NCI-H1105 (cell line): ENCODE measurements at places on chromosomes 11 and 22.

DNA sequence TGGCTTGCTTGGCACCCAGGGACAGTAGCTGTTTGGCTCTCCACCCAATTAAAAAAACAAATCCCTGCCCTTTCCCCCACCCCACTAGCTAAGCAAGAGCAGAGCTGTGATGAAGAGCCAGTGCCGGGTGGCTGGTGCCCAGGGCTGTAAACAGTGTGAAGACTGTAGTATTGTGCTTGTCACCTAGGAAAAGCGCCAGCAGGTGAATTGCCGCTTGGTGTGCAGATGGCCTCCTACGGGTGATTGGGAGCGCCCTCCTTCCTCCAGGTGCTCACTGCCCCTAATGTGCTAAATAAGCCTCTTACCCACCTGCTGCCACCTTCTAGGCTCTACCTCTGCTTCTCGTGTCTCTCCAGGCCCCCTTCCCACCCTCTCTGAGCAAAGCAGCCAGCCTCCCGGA, 18.4 kb upstream of the RAPSN start:
- DNase-seq = peak; percentile 93

- DNase-seq = no peak
Observed at GRCh38 chr11:93775289-93775688, 8.8 kb upstream of the MED17 start.

- no peak for DNase-seq
Observed at GRCh38 chr11:65560555-65561418, 2.6 kb upstream of the LTBP3 start.

DNA sequence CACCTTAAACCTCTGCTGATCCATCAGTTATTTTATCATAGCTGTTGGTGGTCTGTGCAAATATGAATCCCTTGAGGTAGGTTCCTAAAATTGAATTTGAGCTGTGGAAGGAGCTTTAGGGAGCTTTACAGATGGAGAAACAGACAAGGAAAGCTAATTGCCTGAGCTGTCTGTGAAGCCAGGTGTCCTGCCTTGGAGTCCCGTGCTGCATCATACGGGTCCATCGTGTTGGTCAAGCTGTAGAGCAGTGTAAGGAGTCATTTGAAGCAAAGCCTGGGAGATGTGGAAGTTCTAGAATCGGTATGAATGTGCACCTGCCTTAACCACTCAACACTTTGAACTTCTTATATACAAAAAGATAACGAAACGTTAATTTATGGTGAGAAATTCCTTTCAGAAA, 1.0 kb downstream of the POLA2 start:
- no peak for DNase-seq

DNA sequence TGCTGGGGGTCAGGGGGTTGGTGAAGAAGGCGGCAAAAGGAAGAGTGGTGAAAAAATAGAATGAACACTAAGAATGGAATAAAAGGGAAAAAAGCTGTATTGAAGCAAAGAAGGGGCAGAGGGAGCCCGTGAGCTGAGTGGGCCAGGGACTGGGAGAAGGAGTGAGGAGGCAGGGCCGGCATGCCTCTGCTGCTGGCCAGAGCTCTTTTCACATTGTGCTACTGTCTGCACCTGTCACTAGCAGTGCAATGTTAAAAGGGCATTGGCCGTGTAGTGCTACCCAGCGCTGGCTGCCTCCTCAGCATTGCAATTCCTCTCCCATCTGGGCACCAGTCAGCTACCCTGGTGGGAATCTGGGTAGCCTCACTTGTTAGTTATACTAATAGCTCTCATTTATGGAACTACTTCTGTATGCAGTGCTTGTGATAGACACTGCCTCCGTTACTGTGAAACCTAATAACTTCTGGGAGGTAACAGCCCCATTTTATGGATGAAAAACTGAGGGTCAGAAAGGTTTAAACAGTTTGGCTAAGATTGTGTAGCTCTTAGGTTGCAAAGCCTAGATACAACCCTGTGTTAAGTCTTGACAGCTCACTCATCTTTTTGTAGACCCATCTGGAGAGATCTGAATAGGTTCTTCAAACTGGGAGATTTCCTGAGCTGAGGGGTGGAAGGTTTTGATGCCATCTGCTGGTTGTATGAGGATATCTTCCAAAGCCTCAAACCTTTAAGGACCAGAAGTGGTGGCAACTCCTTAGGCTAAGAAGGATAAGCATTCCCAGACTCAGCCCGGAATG, 8.5 kb downstream of the YPEL4 start:
- peak; percentile 24 for DNase-seq

- DNase-seq = no peak
Observed at GRCh38 chr11:8927233-8927632, 5.5 kb downstream of the C11orf16 start.

DNA sequence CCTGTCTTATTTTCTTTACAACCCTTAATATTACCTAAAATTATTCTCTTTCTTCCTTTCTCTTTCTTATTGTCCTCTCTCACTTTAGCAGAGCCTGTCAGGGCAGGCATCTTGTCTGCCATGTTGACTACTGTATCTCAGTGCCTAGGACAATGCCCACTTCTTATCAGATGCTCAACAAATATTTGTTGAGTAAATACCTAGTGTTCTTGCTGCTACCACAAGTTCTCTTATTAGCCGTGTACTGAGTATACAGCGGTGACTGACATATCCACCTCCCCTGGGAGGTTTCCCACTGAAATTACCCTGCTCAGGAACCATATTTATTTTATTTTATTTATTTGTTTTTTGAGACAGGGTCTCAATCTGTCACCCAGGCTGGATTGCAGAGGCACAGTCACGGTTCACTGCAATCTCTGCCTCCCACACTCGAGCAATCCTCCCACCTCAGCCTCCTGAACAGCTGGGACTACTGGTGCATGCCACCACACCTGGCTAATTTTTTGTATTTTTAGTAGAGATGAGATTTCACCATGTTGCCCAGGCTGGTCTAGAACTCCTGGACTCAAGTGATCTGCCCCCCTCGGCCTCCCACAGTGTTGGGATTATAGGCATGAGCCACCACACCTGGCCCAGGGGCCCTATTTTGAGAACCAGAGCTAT, 6.7 kb downstream of the HPX start:
- no peak for DNase-seq

- no peak for DNase-seq
Observed at GRCh38 chr22:22178355-22178965, 66.1 kb upstream of the VPREB1 start.

GRCh38 chr11:6568191-6568918, 35.1 kb downstream of the RRP8 start:
- peak; percentile 88 for DNase-seq

- no peak for DNase-seq
Observed at GRCh38 chr11:79683930-79684329, 243.1 kb upstream of the TENM4 start.

DNA sequence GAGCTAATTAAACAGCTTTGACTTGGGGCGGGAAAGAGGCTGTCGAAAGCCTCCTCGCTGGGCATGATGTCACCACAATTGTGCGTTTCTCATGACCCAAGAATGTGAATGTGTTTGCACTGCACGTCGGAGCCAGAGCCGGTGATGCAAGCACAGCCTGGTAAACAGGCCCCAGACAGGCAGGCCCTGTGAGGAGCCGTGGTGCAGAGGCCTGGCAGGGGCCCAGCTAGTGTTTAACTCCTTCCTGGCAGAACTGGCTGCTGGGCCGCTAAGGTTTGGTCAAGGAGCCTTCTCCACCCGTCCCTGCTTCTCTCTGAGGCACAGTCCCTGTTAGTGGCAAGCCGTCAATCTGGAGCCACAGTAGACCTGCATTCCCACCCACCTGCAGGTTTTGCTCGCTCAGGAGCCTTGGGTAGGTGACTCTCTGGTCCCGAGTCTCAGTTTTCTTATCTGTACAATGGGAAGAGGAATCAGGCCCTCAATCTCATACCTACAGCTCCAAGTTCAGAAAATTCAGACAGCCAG, 25.4 kb upstream of the SMTN start:
- DNase-seq = no peak

DNA sequence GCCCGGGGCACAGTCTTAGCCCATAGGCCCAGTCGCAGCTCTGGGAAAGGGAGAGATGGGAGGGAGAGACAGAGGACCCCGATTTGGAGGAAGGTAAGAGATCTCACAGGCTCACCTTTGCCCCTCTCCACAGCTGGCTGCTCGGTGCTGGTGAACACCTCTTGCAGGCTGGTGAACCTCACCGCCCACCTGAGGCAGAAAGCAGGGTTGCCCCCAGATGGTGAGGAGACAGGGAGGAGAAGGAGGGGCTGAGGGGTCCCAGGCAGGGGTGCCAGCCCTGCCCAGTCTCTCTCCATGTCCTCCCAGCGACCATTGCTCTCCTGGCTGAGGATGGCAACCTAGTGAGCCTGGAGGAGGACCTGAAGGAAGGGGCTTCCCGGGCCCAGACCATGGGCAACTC, 1.2 kb downstream of the C22orf15 start:
- no peak for DNase-seq

GRCh38 chr11:12840871-12841660, 166.8 kb downstream of the TEAD1 start:
- DNase-seq = no peak

GRCh38 chr11:33987545-33987944, 64.0 kb upstream of the CAPRIN1 start:
- no peak for DNase-seq

DNA sequence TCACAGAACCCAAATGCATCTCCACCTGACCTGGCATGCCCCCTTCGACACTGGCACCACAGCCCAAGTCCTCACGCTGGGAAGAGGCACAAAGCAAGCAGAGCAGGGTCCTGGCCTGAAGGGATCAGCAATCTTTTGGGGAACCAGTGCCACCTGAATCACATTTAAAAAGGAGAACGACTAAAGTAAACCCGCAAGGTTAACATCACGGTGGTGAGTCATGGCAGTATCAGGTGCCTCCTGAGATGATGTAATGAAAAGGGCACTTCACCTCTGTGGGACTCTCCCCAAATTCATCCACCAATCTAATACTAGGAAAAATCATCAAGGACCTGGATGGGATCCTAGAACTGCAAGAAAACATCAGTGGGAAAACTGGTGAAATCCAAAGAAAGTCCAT, 44.9 kb downstream of the PACSIN2 start:
- no peak for DNase-seq

DNA sequence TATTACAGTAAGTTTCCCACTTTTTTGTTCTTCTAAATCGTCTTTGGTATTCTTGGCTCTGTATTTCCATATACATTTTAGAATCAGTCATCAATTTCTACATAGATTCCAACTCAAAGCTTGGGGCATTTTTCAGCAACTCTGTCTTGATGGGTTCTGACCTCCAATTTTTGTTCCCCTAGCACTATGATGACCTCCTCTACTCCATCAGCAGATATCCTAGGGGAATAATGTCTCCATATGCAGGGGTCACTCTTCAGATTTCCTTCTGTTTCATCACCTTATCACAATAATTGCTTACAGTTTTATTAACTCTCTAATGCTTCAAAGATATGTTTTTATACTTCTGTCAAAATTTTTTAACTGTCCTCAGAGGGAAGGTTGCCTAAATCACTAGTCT, 91.3 kb upstream of the TP53AIP1 start:
- no peak for DNase-seq

DNA sequence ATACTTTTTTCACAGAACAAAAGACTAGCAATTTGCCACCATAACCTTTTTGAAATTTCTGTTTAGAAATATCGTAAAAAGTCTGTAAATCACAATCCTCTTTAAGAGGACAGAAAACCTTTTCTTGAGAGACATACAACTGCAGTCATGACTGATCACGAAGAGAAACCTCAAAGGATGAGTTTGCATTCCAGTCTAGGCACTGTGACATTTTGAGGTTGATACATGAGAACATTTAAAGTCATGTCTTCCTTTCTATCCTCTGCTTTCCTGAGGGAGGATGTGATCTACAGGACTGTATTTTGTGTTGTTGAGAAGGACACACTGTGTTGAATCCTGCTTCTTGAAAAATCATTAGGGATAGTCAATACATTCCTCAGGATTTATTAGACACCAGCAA, 476.7 kb upstream of the CCDC179 start:
- DNase-seq = no peak

DNA sequence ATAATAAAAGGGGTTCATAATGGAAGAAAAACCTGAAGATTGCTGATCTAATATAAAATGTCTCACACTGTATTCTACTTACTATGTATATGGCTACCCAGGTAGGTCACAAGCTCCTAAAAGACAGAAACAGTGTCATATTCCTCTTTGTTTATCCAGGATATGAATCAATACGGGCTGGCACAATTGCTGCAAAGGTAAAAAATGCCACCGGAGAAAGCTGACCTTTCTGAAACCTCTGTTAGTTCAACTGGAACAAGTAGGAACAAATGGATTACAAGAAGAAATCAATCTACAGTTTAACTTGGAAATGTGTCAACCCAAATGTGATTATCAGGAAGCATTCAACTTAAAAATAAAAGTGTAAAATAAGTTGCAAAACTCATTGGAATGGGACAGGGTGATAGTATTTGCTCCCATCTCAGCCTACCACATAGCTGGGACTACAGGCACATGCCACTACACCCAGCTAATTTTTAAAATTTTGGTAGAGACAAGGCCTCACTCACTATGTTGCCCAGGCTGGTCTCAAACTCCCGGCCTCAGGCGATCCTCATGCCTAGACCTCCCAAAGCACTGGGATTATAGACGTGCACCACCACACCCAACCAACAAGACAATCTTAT, 27.6 kb downstream of the SLC35F2 start:
- DNase-seq = no peak

DNA sequence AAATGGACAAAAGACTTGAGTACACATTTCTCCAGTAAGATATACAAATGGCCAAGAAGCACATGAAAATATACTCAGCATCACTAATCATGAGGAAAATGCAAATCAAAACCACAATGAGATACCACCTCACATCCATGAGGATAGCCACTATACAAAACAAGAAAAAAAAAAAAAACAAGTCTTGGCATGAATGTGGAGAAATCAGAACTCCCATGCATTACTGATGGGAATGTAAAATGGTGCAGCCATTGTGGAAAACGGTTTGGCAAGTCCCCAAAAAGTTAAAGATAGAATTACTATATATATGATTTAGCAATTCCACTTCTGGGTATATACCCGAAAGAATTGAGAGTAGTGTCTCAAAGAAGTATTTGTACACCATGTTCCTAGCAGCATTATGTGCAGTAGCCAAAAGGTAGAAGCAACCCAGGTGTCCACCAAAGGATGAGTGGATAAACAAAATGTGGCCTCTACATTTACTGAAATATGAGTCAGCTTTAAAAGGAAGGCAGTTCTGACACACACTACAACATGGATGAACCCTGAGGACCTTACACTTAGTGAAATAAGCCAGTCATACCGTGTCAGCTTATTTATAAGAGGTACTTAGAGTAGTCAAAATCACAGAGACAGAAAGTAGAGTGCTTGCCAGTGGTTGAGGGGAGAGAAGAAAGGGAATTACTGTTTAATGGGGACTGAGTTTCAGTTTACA, 146.3 kb downstream of the WNT7B start:
- DNase-seq = no peak

- DNase-seq = no peak
Observed at GRCh38 chr11:62462508-62462892, 43.7 kb downstream of the SCGB1A1 start.

DNA sequence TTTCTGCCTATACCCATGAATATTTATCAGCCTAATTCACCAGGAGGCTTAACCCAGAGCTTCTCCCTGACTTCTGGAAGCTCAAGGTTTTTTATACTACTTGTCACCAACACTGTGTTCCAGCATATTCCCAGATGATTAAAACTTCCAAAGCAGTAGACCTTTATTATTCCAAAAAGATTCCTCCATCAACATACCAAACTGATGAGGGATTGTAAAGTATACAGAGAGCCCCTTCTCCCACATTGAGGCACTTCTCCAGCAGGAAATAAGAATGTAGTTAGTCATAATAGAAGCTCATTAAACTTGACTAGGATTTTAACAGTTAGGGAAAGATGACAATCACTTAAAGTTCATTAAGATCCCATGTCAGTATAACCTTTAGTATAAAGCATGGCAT, 51.4 kb upstream of the CEP126 start:
- no peak for DNase-seq
